NCI-H526 (cell line): ENCODE measurements at places on chromosomes 6 and 20.

DNA sequence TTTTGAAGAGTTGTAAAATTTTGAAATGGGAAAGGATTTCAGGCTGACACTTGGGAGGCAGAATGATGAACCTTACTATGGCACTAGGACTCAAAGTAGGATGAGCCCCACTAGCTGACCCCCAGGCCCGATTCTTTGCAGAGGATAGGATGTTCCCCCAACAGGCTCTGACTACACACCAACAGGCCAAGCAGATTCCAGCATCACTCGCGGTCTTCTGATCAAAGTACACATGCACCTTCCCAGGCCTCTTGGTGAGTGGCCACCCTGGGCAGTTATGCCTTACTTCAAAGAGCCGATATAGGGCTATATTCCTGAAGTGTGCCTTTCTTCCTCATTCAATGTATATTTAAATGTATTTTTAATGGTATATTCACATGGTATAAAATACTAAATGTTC is 117.6 kb upstream of the TMEM181 start:
- no peak for DNase-seq

GRCh38 chr6:46221222-46221793 is 50.5 kb upstream of the ENPP5 start:
- DNase-seq, result peak; percentile 80

DNA sequence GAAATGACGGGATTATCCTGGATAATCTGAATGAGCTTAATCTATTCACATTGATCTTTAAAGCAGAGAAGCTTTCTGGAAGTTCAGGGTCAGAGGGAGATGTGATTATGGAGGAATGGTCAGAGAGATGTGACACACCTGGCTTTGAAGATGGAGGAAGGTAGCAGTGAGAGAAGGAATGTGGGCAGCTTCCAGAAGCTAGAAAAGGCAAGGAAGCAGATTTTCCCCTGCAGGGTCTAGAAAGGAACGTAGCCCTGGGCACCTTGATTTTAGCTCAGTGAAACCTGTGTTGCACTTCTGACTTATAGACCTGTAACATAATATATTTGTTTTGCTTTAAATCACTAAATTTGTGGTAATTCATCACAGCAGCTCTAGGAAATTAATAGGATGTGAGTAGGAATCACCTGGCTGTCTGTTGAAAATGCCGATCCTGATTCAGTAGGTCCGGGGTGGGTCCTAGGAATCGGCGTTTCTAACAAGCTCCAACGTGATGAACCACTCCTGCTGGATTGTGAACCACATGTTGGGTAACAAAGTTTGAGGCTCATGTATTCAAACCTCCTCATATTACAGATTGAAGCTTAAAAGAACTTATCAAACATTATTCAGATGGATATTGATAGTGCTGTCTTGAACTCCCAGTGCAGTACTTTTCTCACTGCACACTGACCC is 157.0 kb downstream of the GJA1 start:
- no peak for DNase-seq

GRCh38 chr6:158629367-158630221 is 14.9 kb downstream of the DYNLT1 start:
- DNase-seq, result peak; percentile 40
